ENCODE measurements at places on chromosomes 5 and 9.
A peak's percentile ranks its signal among the peaks of the same experiment; 100 is the strongest.

DNA sequence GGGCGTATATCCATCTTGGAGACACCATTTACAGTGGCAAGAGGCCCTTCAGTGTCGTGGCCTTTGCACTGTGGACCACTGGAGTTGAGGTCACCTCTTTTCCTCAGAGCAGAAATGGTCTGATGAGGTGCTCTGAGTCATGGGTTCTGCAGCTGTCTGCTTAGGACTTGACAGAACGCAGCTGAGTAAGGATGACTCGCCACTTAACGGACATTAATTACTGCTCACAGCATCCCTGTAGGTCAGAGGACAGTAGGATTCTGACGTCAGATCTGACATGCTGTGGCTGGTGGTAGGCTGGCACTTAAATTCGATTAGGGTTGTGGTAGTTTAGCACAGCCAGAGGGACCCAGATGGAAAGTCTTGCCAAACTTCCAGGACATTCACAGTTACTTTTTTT lies 479.4 kb downstream of the DMAC1 start:
- DNase-seq: peak; percentile 78

- DNase-seq: no peak
These were observed 256.0 kb downstream of the FBXL17 start for GRCh38 chr5:108125771-108126511.

GRCh38 chr5:177427211-177427822 lies 841 bp downstream of the GRK6 start:
- DNase-seq: no peak

GRCh38 chr5:169029037-169029436 lies 271.9 kb downstream of the SLIT3 start:
- DNase-seq: no peak

DNA sequence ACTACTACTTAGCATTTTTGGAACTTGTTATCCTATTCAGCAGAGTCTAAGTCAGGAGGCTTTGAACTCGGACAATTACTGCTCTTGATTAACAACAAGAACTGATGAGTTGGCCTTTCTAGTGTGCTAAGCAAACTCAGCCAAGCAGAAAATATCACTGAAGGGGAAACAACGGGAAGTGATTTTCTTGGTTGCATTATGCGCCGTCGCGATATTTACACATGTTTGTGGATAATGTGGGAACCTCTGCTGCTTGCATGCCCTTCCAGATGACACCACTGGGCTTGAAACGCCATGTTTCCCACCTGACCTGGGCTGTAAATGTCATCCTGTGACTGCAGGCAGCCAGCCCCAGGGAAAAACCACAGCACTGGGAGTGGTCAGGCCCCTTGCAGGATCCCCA lies 205.5 kb downstream of the PAX5 start:
- peak; percentile 23 for DNase-seq

DNA sequence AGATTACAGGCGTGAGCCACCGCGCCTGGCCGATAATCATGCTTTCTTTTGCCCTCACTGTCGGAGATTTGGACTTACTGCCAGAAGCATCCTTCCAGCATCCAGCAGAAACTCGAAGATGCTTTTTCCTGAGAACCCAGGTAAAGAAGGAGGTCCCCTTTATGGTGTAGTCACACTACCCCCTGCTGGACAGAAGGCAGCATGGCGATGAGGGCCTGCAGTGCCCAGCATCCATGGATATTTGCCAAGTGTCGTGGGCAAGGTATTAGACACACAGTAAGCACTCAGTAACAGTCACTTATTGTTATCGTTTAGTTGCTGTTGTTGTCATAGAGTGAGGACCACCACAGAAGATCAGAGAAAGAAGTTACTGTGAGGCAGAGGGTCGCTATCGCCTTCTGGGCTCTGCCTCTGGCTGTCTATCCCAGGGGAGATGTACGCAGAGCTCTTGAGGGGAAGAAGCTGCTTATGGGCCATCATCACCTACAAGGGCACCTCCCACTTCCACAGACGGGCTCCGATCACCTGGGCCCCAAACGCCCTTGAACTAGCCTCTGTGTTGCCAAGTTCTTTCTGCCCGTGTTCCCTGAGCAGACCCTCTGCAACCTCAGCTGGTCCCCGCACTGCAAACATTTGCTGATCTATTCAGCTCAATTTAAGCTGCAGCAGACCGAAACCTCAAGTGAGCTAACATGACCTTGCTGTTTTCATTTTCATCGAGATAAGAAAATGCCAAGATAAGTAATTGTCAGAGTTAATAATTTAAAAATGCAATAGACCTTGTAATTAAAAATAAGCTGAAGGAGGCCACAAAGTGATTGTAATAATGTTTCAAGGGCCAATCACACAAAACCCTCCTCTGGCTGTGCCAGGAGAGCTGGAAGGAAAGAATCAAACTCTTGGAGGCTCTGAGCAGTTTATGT lies 23.9 kb downstream of the C5orf15 start:
- no peak for DNase-seq

- DNase-seq: no peak
These were observed 306.4 kb upstream of the PAPPA start for GRCh38 chr9:115847216-115847615.

- DNase-seq: no peak
These were observed 80.7 kb upstream of the TNFAIP8 start for GRCh38 chr5:119275146-119275545.

GRCh38 chr5:139752506-139753473 lies 42.8 kb upstream of the PSD2 start:
- no peak for DNase-seq

GRCh38 chr9:121498150-121498486 lies 1.5 kb downstream of the GGTA1 start:
- peak; percentile 39 for DNase-seq

DNA sequence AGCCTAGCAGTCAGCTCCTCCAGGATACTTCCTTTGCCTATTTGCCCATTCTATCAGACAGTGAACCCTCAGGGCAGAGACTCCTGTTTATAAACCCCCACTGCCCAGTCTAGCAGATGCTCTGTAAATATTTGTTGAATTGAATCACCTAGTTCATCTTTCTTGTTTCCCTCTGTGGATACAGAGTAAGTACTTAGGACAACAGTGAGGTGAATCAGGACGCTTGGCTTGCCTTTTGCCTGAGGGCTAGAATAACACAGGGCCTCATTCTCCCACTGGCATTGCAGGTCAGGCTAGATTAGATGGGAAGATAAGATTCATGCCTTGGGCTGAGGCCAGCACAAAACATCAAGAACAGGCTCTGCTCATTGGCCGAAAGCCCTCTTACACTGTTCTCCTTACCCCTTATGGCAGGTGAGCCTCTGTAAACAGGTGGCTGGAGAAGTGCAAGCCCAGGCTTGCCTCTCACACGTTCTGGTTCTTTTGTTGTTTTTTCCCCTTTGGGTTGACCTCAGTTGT lies 22.2 kb downstream of the TNFSF8 start:
- no peak for DNase-seq

DNA sequence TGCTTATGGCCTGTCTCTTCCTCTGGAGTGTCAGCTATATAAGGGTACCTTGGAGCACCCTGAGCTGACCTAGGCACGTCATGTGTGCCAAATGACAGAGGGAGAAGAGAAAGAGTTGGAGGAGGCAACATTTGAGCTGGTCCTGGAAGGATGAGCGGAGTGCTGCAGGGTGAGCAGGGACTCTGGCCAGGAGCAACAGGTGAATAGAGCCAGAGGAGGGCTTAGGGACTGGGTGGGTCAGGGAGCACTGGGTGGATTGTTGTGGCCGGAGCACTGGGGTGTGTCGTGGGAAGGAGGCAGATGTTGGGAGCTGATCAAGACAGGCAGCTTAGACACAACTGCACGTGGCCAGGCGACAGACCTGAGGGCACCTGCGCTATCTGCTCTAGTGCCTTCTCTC lies 43.6 kb downstream of the TSPAN17 start:
- no peak for DNase-seq

GRCh38 chr5:124056326-124056990 lies 544.5 kb downstream of the CSNK1G3 start:
- no peak for DNase-seq

DNA sequence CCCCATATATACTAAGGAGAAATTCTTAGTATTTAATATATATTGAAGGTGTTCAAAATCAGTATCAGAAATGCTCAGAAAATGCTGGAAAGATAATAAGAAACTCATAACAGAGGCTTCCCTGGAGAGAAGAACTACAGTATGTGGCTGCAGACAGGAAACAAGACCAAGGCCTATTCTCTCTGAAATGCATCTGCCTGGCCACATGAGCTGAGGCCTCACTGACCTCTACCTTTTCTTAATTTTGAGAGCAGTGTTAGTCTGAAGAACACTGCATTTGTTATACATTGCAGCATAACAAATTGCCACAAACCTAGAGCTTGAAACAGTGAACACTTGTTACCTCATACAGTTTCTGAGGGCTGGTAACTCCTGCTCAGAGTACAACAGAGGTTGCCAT lies 133.4 kb upstream of the SPEF2 start:
- no peak for DNase-seq

GRCh38 chr5:171633776-171634470 lies 151.7 kb upstream of the SMIM23 start:
- DNase-seq: no peak

DNA sequence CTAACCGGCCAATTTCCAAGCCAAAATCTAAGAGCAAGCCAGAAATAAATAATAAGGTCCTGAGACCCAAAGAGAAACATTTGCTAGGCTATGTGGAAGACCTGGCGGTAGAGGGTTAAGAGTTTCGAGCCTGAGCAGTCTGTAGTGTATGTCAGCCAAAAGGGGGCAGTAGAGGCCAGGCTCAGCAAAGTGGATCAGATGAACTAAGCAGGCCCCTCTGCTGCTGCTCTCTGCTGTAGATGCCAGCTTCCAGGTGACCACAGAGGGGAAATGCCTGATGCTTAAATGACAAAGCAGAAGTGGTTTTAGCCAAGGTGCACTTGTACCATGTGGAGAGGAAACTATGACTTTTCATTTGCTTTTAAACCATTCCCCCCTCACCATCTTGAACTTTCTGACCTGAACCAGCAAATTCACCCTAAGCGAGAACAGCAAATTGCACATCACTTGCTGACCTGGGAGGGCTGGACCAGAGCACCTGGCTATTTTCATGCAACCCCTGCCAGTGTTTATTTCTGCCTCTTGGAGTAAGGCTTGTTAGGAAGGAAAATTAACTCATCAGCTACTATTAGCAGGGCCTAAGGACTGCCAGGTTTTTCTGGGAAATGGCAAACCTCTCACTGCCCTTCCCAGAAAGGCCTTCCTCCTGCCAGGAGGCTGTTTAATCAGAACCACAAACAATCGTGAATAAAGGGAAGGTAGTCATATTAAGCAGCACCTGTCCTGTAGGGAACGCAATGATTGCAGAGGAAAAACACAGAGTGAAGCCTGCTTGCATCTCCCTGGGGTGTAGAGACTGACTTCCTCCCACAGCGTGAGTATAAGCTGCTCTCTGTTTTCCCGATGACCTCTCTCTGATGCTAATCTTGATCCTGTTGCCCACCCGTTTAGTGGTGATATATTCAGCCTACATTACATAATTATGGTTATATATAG lies 818.2 kb downstream of the TLR4 start:
- DNase-seq: no peak

GRCh38 chr5:173328844-173329490 lies 753 bp upstream of the STC2 start:
- DNase-seq: no peak

- DNase-seq: no peak
These were observed 97.1 kb downstream of the ENTREP1 start for GRCh38 chr9:69421908-69422801.

GRCh38 chr5:158070859-158071258 lies 211.9 kb upstream of the CLINT1 start:
- DNase-seq: no peak

GRCh38 chr5:136123236-136123768 lies 9.3 kb upstream of the SMAD5 start:
- peak; percentile 60 for DNase-seq

GRCh38 chr9:88951155-88951542 lies 40.1 kb upstream of the S1PR3 start:
- no peak for DNase-seq

GRCh38 chr5:78808818-78809217 lies 160.2 kb upstream of the LHFPL2 start:
- DNase-seq: no peak

DNA sequence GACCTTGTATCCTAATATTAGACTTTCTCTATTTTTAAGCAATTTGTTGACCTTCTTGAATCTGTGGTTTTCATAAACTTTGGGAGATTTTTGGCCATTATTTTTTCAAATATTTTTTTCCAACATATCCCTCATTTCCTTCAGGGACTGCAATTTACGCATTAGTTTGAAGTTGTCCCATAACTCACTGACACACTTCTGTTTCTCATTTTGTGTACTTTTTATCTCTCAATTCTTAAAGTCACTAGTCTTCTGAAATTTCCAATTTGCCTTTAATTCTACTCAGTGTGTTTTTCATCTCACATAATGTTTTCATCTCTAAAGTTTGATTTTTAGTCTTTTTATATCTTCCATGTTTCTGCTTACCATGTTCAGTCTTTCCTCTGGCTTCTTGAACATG lies 356.8 kb downstream of the RAB3C start:
- DNase-seq: no peak

DNA sequence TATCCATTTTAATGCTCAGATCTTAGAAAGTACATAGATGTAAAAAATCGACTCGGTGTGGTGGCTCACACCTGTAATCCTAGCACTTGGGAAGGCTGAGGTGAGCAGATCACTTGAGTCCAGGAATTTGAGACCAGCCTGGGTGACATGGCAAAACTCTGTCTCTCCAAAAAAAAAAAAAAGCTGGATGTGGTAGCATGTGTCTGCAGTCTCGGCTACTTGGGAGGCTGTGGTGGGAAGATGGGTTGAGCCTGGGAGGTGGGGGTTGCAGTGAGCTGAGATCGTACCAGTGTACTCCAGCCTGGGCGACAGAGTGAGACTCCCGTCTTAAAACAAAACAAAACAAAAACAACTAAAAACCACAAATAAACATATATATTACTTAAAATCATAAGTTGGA lies 61.4 kb downstream of the RASA1 start:
- no peak for DNase-seq

DNA sequence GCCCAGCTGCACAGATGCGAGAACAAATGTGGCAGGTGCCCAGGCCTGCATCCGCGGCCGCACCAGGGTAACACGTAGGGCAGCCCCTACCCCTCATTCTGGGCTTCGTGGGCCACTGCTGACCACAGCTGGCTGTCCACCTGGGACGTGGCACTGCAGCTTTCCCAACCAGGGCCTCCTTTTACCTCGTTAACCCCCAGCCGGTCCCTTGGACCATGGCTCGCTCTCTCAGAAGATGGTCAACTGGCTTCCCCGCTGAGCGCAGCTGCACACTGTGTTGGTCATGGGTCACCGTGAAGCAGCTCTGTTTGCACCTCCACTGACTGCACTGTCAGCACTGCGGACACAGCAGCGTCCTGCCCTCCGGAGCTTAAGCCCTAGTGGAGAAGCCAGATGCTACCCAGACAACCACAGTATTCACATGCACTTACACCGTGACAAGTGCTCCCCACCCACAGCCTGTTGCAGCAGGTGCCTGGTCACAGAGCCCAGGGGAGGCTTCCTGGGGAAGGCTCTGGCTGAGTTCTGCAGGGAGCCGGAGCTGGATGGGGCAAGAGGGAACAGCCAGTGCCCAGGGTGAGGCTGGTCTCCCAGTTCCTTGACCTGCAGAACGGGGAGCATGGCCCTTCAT lies 10.5 kb upstream of the PLEKHG4B start:
- DNase-seq: no peak

- no peak for DNase-seq
These were observed 24.2 kb upstream of the ELAVL2 start for GRCh38 chr9:23850242-23850689.

- no peak for DNase-seq
These were observed 6.3 kb upstream of the DNAJB5 start for GRCh38 chr9:34983209-34983608.

GRCh38 chr5:141686648-141687416 lies 4.8 kb upstream of the ARAP3 start:
- no peak for DNase-seq
